ENCODE measurements at places on chromosomes 3 and 15.

- no peak for DNase-seq
Measured at GRCh38 chr3:141129541-141130011, 78.4 kb downstream of the SPSB4 start.

GRCh38 chr3:195042743-195043606 is 228.0 kb downstream of the XXYLT1 start:
- no peak for DNase-seq

- no peak for DNase-seq
Measured at GRCh38 chr3:103059432-103059831, 624.6 kb downstream of the ZPLD1 start.

GRCh38 chr3:18379647-18380046 is 45.5 kb downstream of the SATB1 start:
- no peak for DNase-seq

DNA sequence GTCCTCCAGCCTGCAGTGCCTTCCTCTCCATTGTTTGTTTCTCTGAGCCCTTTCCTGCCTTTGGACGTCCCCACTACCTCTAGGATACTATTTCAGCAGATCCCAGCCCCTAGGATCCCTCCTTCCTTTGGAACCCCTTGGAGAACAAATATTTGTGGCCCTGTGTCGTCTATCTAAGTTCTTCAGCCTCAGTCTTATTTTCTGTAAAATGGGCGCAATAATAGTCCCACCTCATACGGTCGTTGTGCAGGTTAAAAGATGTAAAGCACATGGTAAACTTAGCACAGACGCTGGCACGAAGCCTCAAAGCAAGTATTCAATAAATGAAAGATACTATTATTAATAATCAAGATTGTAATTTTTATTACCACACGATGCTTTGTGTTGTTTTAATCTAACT is 122.0 kb downstream of the SV2B start:
- DNase-seq: no peak

DNA sequence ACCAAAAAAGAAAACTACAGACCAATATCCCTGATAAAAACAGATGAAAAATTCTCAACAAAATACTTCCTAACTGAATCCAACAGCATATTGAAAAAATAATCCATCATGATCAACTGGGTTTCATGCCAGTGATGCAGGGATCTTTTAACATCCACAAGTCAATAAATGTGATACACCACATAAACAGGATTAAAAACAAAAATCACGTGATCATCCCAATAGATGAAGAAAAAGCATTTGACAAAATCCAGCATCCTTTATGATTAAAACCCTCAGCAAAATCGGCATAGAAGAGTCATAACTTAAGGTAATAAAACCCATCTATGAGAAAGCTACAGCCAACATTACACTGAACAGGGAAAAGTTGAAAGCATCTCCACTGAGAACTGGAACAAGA is 107.5 kb downstream of the DCLK3 start:
- DNase-seq: no peak

DNA sequence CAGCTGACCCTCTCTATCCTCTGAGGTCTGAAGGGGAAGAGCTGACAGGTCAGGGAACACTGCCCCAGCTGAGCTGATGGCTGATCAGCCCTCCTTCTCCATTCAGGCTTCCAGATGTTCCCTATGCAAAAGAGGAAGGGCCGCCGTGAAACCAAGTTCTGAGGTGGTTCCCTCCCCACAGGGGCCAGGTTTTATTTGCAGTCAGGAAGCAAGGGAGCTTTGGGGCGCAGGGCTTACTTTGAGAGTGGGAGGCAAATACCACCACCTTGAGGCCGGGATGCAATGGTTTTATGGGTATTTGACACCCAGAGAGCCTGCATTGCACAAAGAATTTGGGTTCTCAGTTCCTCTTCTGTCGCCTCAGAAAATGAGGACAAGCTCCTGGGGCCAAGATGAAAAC is 186.9 kb downstream of the ARRDC4 start:
- DNase-seq: no peak

DNA sequence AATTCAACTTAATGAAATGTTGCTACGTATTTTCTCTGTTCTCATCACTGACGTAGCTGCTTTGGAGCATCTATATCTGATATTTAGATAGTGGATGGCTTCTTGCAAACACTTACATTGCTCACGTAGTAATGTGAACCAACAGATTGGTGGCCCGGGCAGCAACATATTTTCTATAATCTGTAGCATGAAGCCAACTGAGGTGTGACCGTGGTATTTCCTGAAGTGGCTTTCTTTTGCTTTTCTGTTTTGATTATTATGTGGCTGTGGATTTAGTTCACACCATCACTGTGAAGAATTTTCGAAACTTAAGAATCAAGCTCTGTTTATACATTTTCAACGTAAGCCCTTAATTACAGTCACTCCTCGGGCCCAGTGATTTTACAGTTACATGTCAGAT is 288.5 kb downstream of the LPP start:
- DNase-seq: no peak

- no peak for DNase-seq
Measured at GRCh38 chr15:34786206-34786605, 9.1 kb downstream of the ACTC1 start.

- no peak for DNase-seq
Measured at GRCh38 chr15:101180620-101181307, 71.1 kb downstream of the CHSY1 start.

GRCh38 chr15:85718271-85718971 is 76.3 kb downstream of the KLHL25 start:
- no peak for DNase-seq

DNA sequence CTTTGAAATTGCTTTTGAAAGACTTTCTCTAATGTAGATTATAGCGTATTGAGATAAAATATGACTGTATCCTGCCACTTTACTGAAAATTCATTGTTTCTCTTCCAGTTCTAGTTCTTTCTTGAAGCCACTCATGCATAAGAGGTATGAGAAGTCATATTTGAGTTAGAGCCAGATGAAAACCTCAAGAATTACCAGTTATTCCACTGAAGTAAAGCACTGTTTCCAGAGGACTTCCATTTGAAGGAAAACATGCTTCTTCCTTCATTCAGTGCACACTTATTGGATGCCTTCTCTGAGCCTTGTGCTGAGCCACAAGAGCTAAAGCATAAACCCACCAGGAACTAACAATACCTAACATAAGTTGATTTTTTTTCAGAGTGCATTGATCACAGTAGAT is 513.4 kb downstream of the ZNF385D start:
- no peak for DNase-seq

- DNase-seq: no peak
Measured at GRCh38 chr3:137349557-137350348, 392.0 kb downstream of the IL20RB start.

GRCh38 chr3:55704521-55704920 is 217.4 kb upstream of the WNT5A start:
- DNase-seq: no peak

- peak; percentile 68 for DNase-seq
Measured at GRCh38 chr15:73697033-73697467, 12.9 kb downstream of the CD276 start.

- DNase-seq: no peak
Measured at GRCh38 chr3:72078676-72079368, 293.9 kb upstream of the PROK2 start.

DNA sequence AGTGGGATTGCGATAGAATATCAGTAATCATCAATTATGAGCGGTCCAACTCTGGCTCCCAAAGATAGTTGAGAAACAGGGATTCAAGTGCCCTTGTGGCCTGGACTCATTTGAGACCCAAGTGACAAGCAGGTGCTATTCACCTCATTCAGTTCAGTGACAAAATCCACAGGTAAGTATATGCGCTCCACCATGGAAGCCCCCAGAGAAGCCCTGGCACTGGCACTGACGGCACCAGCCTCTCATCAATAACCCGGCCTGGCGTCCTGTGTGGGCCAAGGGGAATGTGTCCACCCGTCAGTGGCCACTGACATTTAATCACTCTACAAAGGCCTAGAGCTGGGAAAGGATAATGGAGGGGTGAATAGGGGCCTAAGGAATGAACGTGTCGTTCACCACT is 117.2 kb downstream of the ADCY5 start:
- DNase-seq: no peak

- no peak for DNase-seq
Measured at GRCh38 chr15:74303741-74304309, 63.6 kb downstream of the CYP11A1 start.
